Activated CD8-positive, alpha-beta memory T cell treated with anti-CD3 and anti-CD28 coated beads for 36 hours (primary cell): ENCODE measurements at places on chromosomes 13 and 19. TPM values are rescaled to one million over a fixed set of nuclear protein-coding genes. Genes with fewer than 3 reads are reported as not detected.

C19orf18 gene
- not detected for total RNA-seq

TMPRSS9 gene
- total RNA-seq, result not detected

CDC42EP5 gene
- 1.2 TPM for total RNA-seq

ZNF575 gene
- total RNA-seq, result 1.3 TPM

PLEKHF1 gene
- 20.1 TPM for total RNA-seq

ZNF132 gene
- total RNA-seq, result 5.0 TPM

ARHGEF18 gene
- total RNA-seq, result 44.3 TPM

TUBB4A gene
- 8.9 TPM for total RNA-seq

ISOC2 gene
- 34.4 TPM for total RNA-seq

PRKCG gene
- not detected for total RNA-seq

CD79A gene
- total RNA-seq, result 6.4 TPM
